Kidney (tissue), 22 donors: ENCODE measurements at places on chromosomes 7 and 10. TPM values are rescaled to one million over a fixed set of nuclear protein-coding genes. Genes with fewer than 3 reads are reported as not detected.

- peak; percentile 77 for DNase-seq
- no peaks in the 10 kb centered on the region for H3K4me1 ChIP-seq
- H3K4me3 ChIP-seq: no peak overlapping the region
- H3K27ac ChIP-seq: no peak overlapping the region
- H3K36me3 ChIP-seq: no peaks in the 10 kb centered on the region
Measured at GRCh38 chr10:122279725-122280141, 8.6 kb downstream of the BTBD16 start.

- no peaks in the 10 kb centered on the region for H3K4me1 ChIP-seq
- H3K36me3 ChIP-seq: no peaks in the 10 kb centered on the region
- no peak for DNase-seq
- no peaks in the 10 kb centered on the region for H3K27me3 ChIP-seq
Measured at GRCh38 chr10:19713159-19713558, 103.1 kb upstream of the PLXDC2 start.

DNA sequence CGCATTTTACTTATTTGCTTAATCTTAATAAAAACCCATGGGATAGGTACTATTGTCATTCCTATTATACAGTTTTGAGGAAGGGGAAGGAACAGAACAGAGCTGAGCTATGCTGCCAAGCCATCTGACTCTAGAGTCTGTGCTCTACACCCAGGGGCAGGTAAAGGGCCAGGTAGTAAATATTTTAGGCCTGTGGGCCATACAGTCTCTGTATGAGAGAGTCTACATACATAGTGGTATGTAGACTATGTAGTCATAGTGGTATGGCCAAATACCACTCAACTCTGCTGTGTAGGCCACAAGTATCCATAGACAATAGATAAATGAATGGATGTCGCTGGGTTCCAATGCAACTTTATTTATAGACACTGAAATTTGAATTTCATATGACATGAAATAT lies 3.4 kb upstream of the SRI start:
- no peak overlapping the region for H3K4me3 ChIP-seq
- H3K36me3 ChIP-seq: no peaks in the 10 kb centered on the region
- H3K27me3 ChIP-seq: no peaks in the 10 kb centered on the region
- H3K4me1 ChIP-seq: no peaks in the 10 kb centered on the region
- no peak overlapping the region for H3K27ac ChIP-seq

- no peak for DNase-seq
- no peaks in the 10 kb centered on the region for H3K4me1 ChIP-seq
- H3K27ac ChIP-seq: no peak overlapping the region
- H3K27me3 ChIP-seq: no peaks in the 10 kb centered on the region
- no peaks in the 10 kb centered on the region for H3K36me3 ChIP-seq
Measured at GRCh38 chr7:18534481-18534880, 38.9 kb downstream of the HDAC9 start.

DNA sequence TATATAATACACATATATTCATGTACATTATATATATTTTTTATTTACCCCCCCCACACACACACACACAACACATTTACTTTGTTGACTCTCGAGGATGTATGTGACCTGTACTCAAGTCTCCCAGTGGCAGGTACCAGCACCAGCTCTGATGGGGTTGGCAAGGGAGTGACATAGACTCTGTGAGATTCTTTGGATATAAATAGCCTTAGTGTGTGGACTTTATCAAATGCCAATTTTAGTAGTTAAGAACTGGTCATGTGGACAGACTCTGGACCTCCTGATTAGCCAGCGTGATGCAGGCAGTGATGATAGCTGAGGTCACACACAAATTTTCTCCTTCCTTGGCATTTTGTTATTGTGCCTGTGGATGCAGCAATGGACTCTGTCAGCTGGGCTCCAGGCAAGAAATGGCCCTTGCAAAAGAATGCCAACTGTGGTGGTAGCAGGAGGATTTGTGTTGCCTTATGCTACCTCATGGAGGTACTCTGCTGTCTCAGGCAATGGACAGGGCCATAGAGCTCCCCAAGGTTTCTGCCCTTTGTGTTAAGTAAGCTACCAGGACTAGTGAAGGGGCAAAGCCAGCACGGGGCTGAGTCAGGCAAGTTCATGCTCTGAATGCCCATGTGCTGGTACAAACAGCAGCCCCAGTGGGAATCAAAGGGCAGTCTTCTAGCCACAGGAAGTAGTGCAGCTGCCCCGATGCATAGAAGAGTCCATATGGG lies 224.6 kb upstream of the ZWINT start:
- no peaks in the 10 kb centered on the region for H3K36me3 ChIP-seq
- H3K27me3 ChIP-seq: no peaks in the 10 kb centered on the region
- H3K27ac ChIP-seq: no peak overlapping the region
- no peak for DNase-seq

DNA sequence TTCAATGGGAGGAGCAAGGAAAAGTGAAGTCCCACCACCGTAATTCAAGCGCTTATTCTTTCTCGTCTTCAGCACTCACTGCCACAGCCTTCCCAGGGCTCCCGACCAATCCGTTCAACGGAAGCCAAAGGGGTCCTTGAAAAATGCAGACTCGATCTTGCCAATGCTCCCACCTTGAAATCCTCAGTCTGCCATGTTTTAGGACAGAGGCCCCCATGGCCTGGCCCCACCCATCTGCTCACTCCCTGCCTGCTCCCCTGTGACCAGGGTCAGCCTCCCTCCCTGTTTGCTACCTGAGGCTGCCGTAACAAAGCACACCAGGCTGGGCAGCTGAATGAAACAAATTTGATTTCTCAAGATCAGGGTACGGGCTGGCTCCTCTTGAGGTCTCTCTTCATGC lies 3.0 kb upstream of the DNAAF5 start:
- H3K27ac ChIP-seq: no peak overlapping the region
- no peaks in the 10 kb centered on the region for H3K36me3 ChIP-seq
- H3K4me3 ChIP-seq: no peak overlapping the region
- no peaks in the 10 kb centered on the region for H3K27me3 ChIP-seq
- no peak for DNase-seq

GRCh38 chr10:6200734-6201515 lies 1.8 kb upstream of the PFKFB3 start:
- H3K36me3 ChIP-seq: no peaks in the 10 kb centered on the region
- H3K27me3 ChIP-seq: no peaks in the 10 kb centered on the region
- peaks cover 26% of the 10 kb centered on the region for H3K4me1 ChIP-seq
- peak overlapping the region; percentile 53 for H3K4me3 ChIP-seq
- DNase-seq: no peak

GRCh38 chr10:55426138-55426537 lies 625.1 kb upstream of the PCDH15 start:
- H3K27ac ChIP-seq: no peak overlapping the region
- no peaks in the 10 kb centered on the region for H3K36me3 ChIP-seq
- no peaks in the 10 kb centered on the region for H3K4me1 ChIP-seq
- no peak overlapping the region for H3K4me3 ChIP-seq
- H3K27me3 ChIP-seq: no peaks in the 10 kb centered on the region

DNA sequence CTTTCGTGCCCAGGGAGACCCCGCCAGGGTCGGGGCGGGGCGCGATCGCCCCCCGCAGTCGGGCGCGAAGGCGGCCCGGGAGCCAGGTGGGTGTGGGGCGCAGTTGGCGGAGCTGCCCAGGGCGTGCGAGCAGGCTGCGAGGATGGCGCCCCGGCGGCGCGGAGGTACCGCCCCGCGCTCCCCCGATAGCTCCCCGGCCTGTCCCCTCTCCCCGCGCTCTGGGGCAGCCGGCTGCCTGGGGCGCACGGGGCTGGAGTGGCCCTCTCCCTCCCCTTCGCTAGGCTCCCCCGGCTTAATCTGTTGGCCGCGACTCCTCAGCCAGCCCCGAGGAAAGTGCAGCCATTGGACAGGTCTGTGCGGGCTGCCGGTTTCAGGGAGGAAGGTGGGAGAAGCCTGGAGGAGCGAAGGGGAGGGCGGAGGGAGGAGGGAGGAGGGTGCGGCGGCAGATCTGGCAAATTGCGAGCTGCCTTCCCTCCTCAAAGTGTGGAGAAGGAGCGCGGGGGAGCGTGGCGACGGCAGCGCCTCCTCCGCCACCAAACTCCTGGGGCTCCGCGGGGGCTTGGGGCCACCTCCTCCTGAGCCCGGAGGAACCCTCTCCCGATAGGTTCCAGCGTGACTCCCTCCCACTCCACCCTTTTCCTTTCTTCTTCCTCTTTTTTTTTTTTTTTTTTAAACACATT lies 361 bp upstream of the PLXDC2 start:
- peak overlapping the region; percentile 96 for H3K4me3 ChIP-seq
- H3K27ac ChIP-seq: peak overlapping the region; percentile 87
- H3K4me1 ChIP-seq: peaks cover 2% of the 10 kb centered on the region
- H3K27me3 ChIP-seq: no peaks in the 10 kb centered on the region
- peak; percentile 95 for DNase-seq

GRCh38 chr10:112695539-112695938 lies 248.5 kb downstream of the VTI1A start:
- DNase-seq: no peak
- H3K27ac ChIP-seq: no peak overlapping the region
- H3K4me1 ChIP-seq: no peaks in the 10 kb centered on the region
- no peaks in the 10 kb centered on the region for H3K36me3 ChIP-seq

- DNase-seq: no peak
- peaks cover 4% of the 10 kb centered on the region for H3K4me1 ChIP-seq
Measured at GRCh38 chr10:118332236-118332635, 9.9 kb downstream of the FAM204A start.

DNA sequence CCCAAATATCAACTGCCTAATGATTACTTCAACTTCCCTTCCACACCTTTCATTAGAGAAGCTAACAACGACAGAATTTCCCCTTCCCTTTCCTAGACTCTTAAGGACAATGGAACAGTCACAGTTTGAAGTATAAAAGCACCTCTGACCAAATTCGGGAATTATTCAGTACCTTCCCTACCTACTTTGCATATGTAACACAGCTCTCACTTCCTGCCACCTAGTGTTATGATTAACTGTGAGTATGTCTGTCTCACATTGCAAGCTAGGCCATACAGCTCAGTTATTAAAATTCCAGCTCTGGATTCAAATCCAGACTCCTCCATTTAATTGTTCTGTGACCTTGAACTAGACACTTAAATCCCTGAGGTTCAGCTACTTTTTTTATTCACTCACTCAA lies 44.8 kb upstream of the HPSE2 start:
- no peak for DNase-seq
- no peak overlapping the region for H3K27ac ChIP-seq
- no peak overlapping the region for H3K4me3 ChIP-seq
- H3K27me3 ChIP-seq: no peaks in the 10 kb centered on the region
- no peaks in the 10 kb centered on the region for H3K36me3 ChIP-seq

- H3K27me3 ChIP-seq: no peaks in the 10 kb centered on the region
- no peak overlapping the region for H3K27ac ChIP-seq
- no peaks in the 10 kb centered on the region for H3K4me1 ChIP-seq
- H3K4me3 ChIP-seq: no peak overlapping the region
Measured at GRCh38 chr7:16121876-16122390, 299.4 kb downstream of the CRPPA start.

GRCh38 chr10:31759124-31759798 lies 169.4 kb downstream of the ARHGAP12 start:
- H3K27ac ChIP-seq: peak overlapping the region; percentile 97
- peak overlapping the region; percentile 71 for H3K4me3 ChIP-seq
- DNase-seq: peak; percentile 79
- H3K36me3 ChIP-seq: no peaks in the 10 kb centered on the region
- no peaks in the 10 kb centered on the region for H3K4me1 ChIP-seq

DNA sequence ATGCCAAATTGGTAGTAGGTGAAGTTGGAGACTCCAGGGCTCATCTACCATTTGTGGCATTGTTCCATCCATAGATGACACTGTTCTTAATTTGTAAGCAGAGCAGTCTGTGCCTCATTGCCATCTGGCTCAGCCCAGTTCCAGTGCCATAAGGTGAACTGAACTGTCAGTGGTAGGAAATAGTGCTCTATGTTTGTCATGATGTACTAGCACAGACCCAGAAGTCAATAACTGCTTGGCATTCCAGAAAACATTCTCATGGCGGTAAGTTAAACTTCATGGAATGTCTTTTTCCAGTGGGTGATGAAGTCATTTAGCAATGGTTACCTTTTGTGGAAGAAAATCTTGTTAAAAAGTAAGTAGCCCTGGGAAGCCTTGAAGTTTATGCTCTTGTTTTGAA lies 302.7 kb downstream of the SUGCT start:
- H3K36me3 ChIP-seq: no peaks in the 10 kb centered on the region
- no peaks in the 10 kb centered on the region for H3K4me1 ChIP-seq
- no peak overlapping the region for H3K4me3 ChIP-seq
- no peak for DNase-seq

- H3K4me3 ChIP-seq: no peak overlapping the region
- no peak overlapping the region for H3K27ac ChIP-seq
- H3K4me1 ChIP-seq: no peaks in the 10 kb centered on the region
- DNase-seq: no peak
Measured at GRCh38 chr7:123415625-123416024, 118.8 kb downstream of the IQUB start.

DNA sequence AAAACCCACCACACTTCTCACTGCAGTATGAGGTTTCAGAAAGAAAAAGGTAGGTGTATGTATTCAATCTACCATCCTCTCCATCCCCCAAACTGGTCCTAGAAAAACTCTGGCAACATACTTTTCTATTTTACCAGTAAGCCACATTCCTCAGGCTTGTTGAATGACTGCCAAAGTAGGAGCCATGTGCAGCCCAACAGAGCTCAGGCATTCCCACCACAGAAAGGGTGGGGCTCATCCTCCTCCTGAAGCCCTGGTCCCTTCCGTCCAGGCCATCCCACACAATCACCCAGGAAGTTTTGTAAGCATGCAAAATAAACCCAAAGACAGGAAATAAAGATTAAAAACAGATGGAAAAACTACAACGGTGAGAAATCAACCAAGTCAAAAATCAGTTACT lies 57.2 kb downstream of the MAD1L1 start:
- no peaks in the 10 kb centered on the region for H3K4me1 ChIP-seq
- no peaks in the 10 kb centered on the region for H3K36me3 ChIP-seq
- H3K27ac ChIP-seq: no peak overlapping the region
- no peak overlapping the region for H3K4me3 ChIP-seq
- no peak for DNase-seq

- no peaks in the 10 kb centered on the region for H3K36me3 ChIP-seq
- H3K4me1 ChIP-seq: no peaks in the 10 kb centered on the region
- no peak overlapping the region for H3K27ac ChIP-seq
- H3K27me3 ChIP-seq: no peaks in the 10 kb centered on the region
- no peak overlapping the region for H3K4me3 ChIP-seq
Measured at GRCh38 chr10:132993271-132994184, 51.2 kb upstream of the CFAP46 start.

The TFEC gene
- polyA plus RNA-seq: 10.0 TPM

The ATRNL1 gene
- polyA plus RNA-seq: 2.4 TPM

The ETV1 gene
- 2.0 TPM for polyA plus RNA-seq

The LAMB4 gene
- polyA plus RNA-seq: 5.4 TPM

The AKR1C1 gene
- polyA plus RNA-seq: 81.3 TPM

The FRMD4A gene
- 16.0 TPM for polyA plus RNA-seq

The APBB1IP gene
- polyA plus RNA-seq: 4.1 TPM

The C10orf95 gene
- polyA plus RNA-seq: 0.62 TPM
